ENCODE measurements at places on chromosomes 16 and 17.
A peak's percentile ranks its signal among the peaks of the same experiment; 100 is the strongest.

GRCh38 chr16:77759821-77760220 is 28.5 kb upstream of the VAT1L start:
- DNase-seq = no peak

- no peak for DNase-seq
Measured at GRCh38 chr16:11742093-11742535, 543 bp downstream of the TXNDC11 start.

DNA sequence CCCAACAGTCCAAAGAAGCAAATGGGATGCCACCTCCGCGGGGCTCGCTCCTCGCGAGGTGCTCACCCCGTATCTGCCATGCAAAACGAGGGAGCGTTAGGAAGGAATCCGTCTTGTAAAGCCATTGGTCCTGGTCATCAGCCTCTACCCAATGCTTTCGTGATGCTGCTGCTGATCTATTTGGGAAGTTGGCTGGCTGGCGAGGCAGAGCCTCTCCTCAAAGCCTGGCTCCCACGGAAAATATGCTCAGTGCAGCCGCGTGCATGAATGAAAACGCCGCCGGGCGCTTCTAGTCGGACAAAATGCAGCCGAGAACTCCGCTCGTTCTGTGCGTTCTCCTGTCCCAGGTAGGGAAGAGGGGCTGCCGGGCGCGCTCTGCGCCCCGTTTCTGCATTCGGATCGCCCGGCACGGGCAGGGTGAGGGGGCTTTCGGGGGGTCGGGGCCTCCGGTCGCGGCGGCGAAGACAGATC is at the start of gene CDH13:
Gene CDH13, plus strand, starts transcription at position 179 of the 471 bp plus-strand sequence.
- DNase-seq = no peak

- DNase-seq = no peak
Measured at GRCh38 chr17:34820248-34820801, 140.9 kb downstream of the CCT6B start.

DNA sequence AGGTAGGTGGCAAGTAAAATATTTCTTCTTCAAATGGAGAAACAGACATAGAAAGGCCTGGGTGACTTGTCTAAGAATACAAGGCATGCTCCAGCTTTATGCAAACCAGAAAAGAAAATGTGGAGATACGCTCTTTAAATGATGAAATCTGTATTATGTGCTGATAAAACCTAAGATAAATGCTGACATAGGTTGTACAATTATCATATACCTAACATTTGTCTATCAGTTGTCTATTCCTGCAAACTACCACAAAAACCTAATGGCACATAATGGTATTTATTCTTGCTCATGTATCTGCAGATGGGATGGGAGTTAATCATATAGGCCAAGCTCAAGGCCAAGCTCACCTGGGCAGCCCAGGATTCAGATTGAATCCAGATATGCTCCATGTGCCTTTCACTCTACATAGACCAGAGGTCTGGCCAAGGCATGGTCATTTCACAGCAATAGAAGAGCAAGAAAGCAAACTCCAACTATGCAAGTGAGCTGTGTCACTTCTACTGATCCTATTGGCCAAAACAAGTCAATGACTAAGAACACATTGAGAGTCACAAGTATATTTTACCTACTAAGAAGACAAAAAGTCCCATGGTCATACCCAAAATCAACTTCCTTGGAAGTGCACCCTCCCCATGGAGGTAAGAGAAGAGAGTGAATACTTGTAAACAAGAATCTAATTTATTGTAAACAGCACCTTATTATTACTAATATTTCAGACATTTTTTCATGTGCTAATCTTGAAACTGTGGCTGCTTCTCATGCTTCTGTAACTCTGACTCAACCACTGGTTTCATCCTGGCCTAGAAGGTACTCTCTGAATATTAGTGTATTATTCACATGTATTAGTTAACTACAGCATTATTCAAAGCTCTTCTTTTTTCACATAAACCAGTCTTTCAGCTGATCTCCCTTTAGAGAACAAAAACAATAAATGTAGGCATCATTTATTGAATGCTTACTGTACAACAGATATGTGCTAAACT is 270.7 kb upstream of the SOX9 start:
- DNase-seq = no peak

GRCh38 chr17:67074781-67075180 is 30.4 kb downstream of the CACNG1 start:
- no peak for DNase-seq

- no peak for DNase-seq
Measured at GRCh38 chr17:78969865-78970264, 9.9 kb downstream of the LGALS3BP start.

DNA sequence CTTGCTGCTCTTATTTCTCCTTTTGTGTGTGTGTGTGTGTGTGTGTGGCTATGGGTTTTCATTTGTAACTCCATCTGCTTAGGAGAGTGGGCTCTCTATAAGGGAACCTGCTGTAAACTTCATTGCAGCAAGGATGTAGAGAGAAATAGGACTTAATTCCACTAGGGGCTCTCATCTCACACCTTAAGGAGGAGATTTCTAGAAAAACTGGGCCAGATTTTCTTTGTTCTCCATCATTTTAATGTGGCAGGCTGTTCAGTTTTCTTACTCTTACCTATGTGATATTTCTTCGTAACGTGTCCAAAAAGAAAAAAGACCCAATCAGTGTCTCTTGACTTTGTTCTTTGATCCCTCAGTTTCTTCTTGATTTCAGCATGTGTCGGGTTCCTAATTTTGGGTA is 4.5 kb upstream of the CASC3 start:
- no peak for DNase-seq

- no peak for DNase-seq
Measured at GRCh38 chr16:81551821-81552304, 107.3 kb downstream of the CMIP start.

DNA sequence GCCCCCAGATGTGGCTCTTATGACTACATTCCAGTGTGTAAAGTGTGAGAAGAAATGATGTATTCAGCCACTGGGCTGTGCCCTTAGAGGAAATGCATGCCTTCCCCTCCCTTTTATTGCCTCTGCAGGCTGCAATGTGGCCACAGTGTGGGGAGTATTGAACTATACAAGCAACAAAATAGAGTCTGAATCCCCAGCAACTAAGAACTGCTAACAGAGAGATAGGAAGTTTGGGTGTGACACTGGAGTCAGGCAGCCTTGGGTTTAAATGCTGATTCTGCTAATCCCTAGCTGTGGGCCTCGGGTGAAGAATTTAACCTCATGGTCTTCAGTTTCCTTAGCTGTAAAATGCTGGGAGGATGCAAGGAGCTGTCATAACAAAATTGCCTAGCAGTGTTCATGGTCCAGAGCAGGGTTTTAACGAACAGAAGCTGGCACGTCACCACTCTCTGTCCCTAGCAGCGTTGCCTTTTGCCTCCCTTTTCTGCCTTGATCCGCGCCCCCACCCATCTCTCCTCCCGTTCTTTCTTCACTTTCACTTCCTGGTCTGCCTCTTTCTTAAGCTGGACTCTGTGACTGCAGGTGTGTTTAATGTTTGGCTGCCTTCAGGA is 50.3 kb downstream of the KPNA2 start:
- no peak for DNase-seq

DNA sequence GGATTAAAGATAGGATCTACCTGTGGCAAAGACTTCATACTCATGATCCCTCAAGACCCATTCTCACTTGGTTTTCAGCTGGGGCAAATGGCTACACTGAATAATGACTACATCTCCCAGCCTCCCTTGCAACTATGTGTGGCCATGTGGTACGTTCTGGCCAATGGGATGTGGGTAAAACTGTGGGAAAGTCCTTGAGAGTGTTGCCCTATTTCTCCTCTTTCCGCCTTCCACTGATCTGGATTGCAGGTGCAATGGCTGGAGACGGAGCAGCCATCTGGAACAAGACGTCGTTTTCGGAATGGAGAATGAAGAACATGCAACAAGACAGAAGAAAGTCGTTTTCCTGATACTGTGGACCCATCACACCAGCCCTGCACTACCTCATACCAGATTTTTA is 48.5 kb downstream of the HAPSTR1 start:
- DNase-seq = no peak

DNA sequence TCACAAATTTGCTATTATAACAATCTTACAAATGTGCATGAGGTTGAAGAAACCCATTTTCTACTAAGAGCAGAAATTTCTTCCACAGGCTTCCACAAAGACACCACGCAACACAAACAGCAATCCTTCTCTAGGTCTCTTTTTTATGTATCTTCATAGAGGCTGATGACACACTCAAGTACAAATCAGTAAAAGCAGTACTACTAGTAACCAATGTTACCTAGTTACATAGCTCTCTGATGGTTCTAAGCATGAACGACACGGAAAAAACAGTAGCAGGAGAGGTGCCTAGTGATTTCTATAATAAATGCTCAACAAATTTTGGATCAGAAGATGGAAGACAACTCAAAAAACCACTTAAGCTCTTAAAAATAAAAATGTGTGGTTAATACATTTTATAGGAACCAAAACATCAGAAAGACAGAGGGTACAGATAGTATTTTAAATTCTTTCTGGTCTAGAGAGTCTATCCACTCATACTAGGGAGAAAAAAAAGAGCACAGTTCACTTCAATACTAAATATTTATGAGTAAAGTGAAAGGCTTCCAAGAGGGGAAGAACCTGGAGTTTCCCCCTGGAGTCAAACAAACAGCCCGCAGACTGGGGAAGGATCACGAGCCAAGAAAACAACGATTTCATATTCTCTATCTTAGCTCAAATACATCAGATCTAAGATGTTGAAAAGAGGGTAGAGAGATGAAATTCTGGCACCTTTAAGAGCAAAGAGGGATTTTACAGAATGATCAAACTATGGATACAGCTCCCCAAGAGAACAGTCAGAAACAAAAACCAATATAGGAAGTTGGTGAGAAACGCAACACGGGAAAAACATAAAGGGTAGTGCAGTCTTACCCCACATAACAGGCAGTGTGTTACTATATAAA is 40.2 kb downstream of the SMG6 start:
- no peak for DNase-seq

DNA sequence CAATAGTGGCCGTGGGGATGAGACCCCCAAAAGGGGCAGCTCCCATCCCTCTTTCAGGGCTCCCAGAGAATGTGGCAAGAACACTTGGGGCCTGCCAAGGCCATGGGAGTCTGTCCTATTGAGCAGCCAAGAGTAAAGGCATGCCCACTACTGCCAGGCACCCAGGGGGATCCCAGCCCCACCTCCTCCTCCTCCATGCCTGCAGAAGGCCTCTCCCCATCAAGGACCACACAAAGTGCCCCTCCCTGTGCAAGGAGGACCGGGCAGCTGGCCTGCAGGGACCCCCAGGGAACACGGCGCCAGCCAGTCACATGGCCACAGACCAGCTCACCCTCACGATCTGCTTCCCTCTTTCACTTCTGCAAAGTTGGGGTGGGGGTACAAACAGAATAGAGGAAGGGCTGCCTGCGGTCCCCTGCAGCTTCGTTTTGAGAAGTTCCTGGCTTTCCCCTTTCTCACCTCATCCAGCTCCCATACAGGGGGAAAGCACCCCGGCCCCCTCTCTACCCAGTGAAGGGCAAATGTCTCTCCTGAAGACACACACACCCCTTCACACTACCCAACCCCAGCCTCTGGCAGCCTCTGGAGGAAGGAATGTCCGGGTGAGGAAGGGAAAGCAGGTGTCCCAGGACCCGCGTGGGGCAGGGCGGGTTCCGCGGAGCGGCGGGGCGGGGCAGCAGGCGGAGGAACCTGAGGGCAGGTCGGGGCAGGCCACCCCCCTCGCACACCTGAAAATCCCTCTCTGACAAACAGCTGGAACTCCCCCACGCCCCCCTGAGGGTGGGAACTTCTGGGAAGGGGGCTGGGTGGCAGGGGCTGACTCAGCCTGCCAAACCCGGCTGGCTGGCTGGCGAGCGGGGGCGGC is 2.0 kb downstream of the PPP1R9B start:
- no peak for DNase-seq

DNA sequence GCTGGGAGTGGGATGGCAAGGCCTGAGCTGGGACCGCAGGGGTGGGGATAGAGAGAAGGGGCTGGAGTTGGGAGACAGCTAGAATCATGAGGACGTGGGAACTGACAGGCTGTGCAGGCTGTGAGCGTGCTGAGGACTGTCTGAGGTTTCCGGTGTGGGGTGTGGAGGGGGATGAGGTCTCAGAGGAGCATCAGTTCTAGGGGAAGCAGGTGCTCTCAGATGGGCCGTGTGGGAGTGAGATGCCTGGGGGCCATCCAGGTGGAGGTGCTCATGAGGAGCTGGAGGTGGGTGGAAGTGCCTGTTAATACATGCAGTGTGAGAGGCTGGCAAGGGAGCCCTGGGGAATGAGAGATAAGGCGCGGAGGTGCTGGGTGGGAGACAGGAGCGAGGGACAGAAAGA is 27.2 kb downstream of the HASPIN start:
- DNase-seq = no peak

DNA sequence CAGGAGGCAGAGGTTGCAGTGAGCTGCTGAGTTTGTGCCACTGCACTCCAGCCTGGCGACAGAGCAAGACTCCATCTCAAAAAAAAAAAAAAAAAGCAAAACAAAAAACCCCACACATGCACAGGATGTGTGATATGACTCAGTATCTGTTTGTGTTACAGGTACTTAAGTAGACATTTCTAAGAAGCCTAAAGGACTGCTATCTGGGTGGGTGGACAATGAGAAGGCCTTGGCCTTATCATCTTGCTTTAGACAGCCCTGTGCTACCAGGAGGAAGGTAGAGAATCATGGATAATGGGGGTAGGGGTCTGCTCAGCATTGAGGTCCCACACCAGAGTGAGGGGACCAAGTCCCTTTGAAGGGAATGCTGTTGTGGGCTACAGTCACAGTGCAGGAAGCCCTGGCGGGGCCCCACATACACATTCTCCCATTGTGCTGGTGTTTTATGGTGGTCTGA is 26.7 kb downstream of the PLD6 start:
- DNase-seq = no peak

- DNase-seq = no peak
Measured at GRCh38 chr16:48609652-48610029, 339 bp downstream of the N4BP1 start.

GRCh38 chr17:59373882-59374495 is 42.5 kb downstream of the YPEL2 start:
- peak; percentile 96 for DNase-seq

DNA sequence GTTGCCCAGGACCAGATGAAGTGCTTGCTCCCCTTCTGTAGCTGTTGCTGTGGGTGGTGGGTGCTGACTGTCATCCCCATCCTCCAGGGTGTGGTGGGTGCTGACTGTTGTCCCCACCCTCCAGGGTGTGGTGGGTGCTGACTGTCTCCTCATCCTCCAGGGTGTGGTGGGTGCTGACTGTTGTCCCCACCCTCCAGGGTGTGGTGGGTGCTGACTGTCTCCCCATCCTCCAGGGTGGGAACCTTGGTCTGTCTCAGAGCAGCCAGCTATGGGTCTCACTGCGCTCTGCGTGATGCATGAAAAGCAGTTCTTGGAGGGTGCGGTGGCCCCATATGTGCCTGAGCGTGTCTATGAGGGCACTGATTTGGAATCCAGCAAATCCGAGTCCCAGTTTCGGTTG is 163.8 kb downstream of the RPTOR start:
- DNase-seq = no peak

DNA sequence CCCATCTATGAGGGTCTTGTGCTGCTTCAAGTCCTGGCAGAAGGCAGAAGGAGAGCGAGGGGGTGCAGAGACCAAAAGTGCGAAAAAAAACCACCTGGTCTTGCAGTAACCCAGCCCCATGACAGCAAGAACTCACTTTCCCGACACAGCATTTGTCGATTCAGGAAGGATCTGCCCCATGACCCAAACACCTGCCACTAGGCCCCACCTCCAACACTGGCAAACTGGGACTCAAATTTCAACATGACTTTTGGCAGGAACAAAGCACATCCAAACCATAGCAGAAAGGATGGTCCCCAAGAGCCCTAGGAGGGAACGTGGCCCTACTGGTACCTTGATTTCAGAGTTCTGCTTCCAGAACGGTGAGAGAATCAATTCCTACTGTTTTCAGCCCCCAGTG is 34.7 kb upstream of the KLHDC4 start:
- DNase-seq = no peak
